ENCODE measurements at places on chromosomes 1 and 21. TPM values are rescaled to one million over a fixed set of nuclear protein-coding genes. Genes with fewer than 3 reads are reported as not detected.
A peak's percentile ranks its signal among the peaks of the same experiment; 100 is the strongest.

SAMSN1 gene
- total RNA-seq, result 8.8 TPM

ACOT11 gene
- 38.1 TPM for total RNA-seq

USH2A gene
- 0.03 TPM for total RNA-seq

DCST1 gene
- not detected for total RNA-seq

PARP1 gene
- total RNA-seq, result 68.0 TPM

TSPEAR gene
- total RNA-seq, result 0.06 TPM

NOS1AP gene
- 20.7 TPM for total RNA-seq

CD101 gene
- total RNA-seq, result 2.8 TPM

- no peak for DNase-seq
These were observed 56.7 kb downstream of the UCK2 start for GRCh38 chr1:165884009-165884689.

DNA sequence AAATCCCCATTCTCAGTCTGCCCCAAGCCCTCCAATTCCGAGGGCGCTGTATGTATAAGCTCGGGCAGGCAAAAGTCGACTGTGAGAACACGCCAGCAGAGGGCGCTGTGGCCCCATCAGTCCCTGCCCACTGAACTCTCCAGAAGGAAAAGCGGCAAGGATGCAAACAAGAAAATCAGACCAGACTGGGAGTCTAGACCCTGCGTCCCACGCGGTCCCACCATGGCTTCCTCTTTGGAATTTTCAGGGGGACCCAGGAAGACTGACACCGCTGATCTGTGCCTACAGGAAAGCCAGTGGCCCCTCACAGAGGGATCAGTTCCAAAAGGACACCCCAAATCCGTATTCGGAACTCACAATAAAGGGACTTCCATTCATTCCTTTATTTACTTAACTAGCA lies 19.5 kb downstream of the TEX35 start:
- peak; percentile 86 for DNase-seq

- DNase-seq, result no peak
These were observed 153.3 kb upstream of the RUNX1 start for GRCh38 chr21:35202431-35202830.

GRCh38 chr1:110605901-110606656 lies at the start of gene KCNA2:
TSS of gene KCNA2 (minus strand) at chr1:110606358. CDS start at chr1:110604782, 1,576 bp downstream.
- DNase-seq, result no peak

GRCh38 chr1:172616195-172616594 lies 42.7 kb upstream of the FASLG start:
- DNase-seq, result no peak

DNA sequence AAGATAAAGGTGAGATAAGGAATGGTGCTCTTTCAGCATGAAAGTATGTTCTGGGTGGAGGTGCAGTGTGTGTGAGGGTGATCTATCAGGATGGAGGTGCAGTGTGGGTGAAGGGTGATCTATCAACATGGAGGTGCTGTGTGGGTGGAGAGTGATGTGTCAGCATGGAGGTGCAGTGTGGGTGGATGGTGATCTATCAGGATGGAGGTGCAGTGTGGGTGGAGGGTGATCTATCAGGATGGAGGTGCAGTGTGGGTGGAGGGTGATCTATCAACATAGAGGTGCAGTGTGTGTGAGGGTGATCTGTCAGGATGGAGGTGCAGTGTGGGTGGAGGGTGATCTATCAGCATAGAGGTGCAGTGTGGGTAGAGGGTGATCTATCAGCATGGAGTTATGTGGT lies 12.3 kb upstream of the MAP10 start:
- DNase-seq, result no peak

All from mucosa of gallbladder (tissue), 1 donor.